Uterus (tissue), 4 donors: ENCODE measurements at places on chromosomes 2 and 18. TPM values are rescaled to one million over a fixed set of nuclear protein-coding genes. Genes with fewer than 3 reads are reported as not detected.

LOXHD1 gene
- total RNA-seq: not detected

LHCGR gene
- not detected for total RNA-seq

RAB6C gene
- 0.41 TPM for total RNA-seq

SP140 gene
- total RNA-seq: not detected
